ENCODE measurements at places on chromosomes 11 and 22.

- peaks cover 13% of the 10 kb centered on the region for H3K4me1 ChIP-seq
- no peak overlapping the region for H3K27ac ChIP-seq
- H3K36me3 ChIP-seq, result no peaks in the 10 kb centered on the region
- no peak overlapping the region for H3K4me3 ChIP-seq
Observed at GRCh38 chr11:120613264-120614226, 102.0 kb downstream of the GRIK4 start.

- DNase-seq, result no peak
- H3K4me3 ChIP-seq, result no peak overlapping the region
- H3K36me3 ChIP-seq, result no peaks in the 10 kb centered on the region
- no peak overlapping the region for H3K27ac ChIP-seq
- peaks cover 67% of the 10 kb centered on the region for H3K27me3 ChIP-seq
Observed at GRCh38 chr11:1884303-1884700, 7.4 kb downstream of the PRR33 start.

DNA sequence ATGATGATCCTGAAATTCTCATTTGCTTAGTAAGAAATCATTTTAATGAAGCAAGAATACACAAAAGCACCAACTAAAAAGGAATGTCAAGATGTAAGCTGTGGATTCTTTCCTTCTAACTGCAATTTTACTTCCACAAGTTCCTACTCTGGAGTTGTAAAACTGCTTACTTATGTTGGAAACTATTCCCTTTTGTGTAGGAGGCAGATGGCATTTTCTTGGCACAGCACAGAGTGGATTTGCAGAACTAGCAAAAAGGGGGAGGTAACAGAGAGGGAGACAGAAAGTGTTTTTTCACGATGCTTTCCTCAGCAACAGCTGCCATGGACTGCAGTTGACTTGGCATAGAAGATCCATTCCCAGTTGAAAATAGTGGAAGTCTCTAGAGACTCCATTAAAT, 1112.0 kb upstream of the RAG2 start:
- no peak overlapping the region for H3K27ac ChIP-seq
- no peaks in the 10 kb centered on the region for H3K27me3 ChIP-seq
- no peaks in the 10 kb centered on the region for H3K4me1 ChIP-seq
- no peak overlapping the region for H3K4me3 ChIP-seq
- DNase-seq, result no peak

- no peak overlapping the region for H3K4me3 ChIP-seq
- no peaks in the 10 kb centered on the region for H3K4me1 ChIP-seq
- H3K36me3 ChIP-seq, result no peaks in the 10 kb centered on the region
- H3K27me3 ChIP-seq, result no peaks in the 10 kb centered on the region
- H3K27ac ChIP-seq, result no peak overlapping the region
- no peak for DNase-seq
Observed at GRCh38 chr11:36818410-36818809, 220.4 kb upstream of the RAG2 start.

DNA sequence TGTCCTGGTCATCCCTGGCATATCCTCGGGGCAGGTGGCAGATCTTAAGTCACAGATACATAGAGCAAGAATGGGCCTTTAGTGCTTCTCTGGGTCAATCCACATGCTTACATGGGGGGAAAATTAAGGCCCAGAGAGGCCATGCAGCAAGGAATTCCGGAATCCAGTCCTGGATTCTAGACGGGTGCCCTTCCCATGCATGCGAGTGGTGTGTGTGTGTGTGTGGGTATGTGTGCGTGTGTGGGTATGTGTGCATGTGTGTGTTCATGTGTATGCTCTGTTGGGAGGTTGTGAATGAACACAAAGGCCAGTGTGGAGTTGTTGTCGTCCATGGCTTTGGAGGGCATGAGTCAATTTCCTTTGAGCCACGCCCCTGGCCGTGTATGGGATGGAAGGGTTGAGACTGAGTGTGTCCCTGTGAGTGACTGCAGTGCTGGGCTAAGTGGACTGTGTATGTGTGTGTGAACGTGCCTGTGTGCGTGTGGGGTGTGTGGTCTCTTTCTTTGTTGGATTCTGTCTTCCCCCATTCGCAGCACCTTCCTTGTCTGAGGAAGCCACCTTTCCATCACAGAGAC, 33.4 kb upstream of the EIF3D start:
- DNase-seq, result no peak
- no peak overlapping the region for H3K27ac ChIP-seq
- no peak overlapping the region for H3K4me3 ChIP-seq

DNA sequence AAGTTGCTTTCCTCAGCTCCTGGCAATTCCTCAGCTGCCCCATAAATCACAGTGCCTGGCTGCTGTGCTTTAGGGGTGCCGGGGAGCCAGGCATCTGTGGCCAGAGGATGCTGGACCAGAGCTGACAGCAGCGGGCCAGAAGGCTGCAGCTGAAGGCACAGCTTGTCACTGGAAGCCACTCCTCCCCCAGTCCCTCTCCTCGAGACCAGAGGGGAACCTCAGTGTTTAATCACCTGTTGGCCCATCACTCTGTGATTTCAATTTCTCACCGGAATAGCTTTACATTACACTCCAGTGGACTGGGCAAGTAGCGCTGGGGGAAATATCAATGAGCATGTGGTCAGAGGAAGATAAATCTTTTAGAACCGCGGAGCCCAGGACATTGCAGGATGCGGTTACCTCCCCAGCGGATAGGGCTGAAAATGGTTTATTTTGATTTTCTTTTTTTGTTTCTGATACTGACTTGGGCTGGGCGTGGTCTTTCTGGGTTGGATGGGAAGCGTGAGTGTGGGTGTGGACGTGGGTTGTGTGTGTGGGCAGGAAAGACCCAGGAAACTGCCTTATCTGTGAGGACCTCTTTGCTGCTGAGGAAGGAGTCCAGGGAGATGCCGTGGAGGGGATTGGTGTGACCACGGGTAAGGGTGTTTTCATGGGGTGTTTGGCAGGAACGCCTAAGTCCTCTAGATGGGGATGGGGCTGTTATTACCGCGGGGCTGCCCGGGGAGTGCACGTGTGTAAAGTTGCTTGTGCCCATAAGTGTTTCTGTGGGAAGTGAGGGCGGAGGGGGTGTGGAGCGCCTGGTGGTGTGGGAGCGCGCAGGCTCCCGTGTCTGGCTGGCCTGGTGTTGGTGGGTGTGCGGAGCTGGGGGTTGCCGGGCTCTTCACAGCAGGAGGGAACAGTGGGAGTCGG, 4.0 kb downstream of the DAGLA start:
- DNase-seq, result no peak
- H3K4me3 ChIP-seq, result peak overlapping the region; percentile 79
- H3K4me1 ChIP-seq, result peaks cover 78% of the 10 kb centered on the region
- H3K36me3 ChIP-seq, result no peaks in the 10 kb centered on the region

GRCh38 chr22:26484360-26484706, 656 bp downstream of the SRRD start:
- peak overlapping the region; percentile 91 for H3K27ac ChIP-seq
- peaks cover 5% of the 10 kb centered on the region for H3K36me3 ChIP-seq
- H3K27me3 ChIP-seq, result no peaks in the 10 kb centered on the region
- peak overlapping the region; percentile 79 for H3K4me3 ChIP-seq
- no peak for DNase-seq
- peaks cover 70% of the 10 kb centered on the region for H3K4me1 ChIP-seq

GRCh38 chr11:30348035-30348434, 25.1 kb downstream of the ARL14EP start:
- no peaks in the 10 kb centered on the region for H3K4me1 ChIP-seq
- H3K27ac ChIP-seq, result no peak overlapping the region
- no peaks in the 10 kb centered on the region for H3K36me3 ChIP-seq
- no peak for DNase-seq
- H3K27me3 ChIP-seq, result no peaks in the 10 kb centered on the region

- H3K27ac ChIP-seq, result no peak overlapping the region
- no peaks in the 10 kb centered on the region for H3K27me3 ChIP-seq
- H3K4me1 ChIP-seq, result peaks cover 5% of the 10 kb centered on the region
- H3K36me3 ChIP-seq, result no peaks in the 10 kb centered on the region
- DNase-seq, result no peak
Observed at GRCh38 chr11:19079643-19080440, 19.3 kb upstream of the MRGPRX2 start.

- H3K27ac ChIP-seq, result no peak overlapping the region
- H3K36me3 ChIP-seq, result no peaks in the 10 kb centered on the region
- H3K4me1 ChIP-seq, result no peaks in the 10 kb centered on the region
- no peak for DNase-seq
Observed at GRCh38 chr11:27481992-27482391, 9.4 kb upstream of the LGR4 start.

DNA sequence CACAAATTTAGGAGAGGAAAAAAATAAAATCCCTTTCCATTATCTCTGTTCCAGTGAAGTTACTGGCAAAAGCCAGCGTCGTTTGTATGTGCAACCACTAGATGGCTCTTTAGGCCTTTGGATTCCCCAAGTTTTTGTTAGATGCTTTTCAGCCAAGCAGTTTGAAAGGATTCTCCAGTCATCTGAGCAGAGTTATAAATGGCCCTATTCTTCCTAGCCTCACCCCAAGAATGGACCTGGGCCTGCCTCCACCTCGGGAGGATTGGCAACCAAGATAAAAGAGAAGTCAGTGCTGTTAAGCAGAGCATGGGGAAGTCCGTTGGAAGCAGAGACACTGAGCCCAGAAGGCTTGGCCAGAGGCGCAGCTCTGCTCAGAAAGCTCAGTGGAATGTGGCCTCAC, 15.4 kb downstream of the FAM181B start:
- H3K27me3 ChIP-seq, result peaks cover 18% of the 10 kb centered on the region
- no peak overlapping the region for H3K4me3 ChIP-seq
- no peaks in the 10 kb centered on the region for H3K36me3 ChIP-seq
- H3K4me1 ChIP-seq, result no peaks in the 10 kb centered on the region
- peak; percentile 7 for DNase-seq
- H3K27ac ChIP-seq, result no peak overlapping the region

DNA sequence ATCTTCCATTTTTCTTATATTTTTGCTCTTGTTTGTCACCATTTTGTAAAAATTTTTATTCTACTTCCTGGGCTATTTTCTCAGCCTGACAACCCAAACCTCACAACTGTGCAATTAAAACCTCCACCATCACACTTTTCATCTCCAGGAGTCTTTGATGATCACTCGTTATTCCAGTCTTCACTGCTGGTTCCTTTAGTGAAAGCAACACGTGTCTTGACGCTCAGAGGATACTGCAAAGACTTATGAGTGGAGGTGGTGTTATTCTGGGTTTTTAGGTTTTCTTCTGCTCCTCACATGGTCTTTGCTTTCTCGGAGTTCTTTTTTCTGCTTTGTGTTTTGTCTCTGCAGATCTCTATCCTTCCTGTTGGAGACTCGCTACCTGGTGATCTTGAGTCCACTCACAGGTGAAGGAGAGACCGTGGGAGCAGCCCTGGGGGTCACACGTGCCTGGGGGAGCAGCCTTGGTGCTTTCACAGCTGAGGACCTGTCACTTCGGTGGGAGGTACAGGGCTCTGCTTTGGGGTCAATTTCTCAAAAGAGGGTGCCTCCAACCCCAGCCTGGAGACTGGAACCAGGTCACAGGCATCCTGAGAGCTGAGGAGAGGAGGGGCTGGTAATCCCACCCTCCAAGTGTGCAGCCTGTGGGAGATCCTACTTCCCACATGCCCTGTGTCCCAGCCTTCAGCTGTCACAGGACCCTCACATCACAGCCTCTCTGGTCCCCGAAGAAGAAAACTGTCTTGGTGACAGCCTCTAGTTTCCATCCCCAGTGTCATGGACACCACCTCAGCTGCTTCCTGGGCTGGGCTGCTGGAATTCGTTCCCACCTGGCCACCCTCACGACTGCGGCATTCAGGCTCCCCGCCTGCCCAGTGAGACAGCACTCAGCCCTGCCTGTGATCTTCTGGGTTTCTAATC, 11.0 kb downstream of the SULT4A1 start:
- H3K4me1 ChIP-seq, result no peaks in the 10 kb centered on the region
- no peak overlapping the region for H3K27ac ChIP-seq
- no peaks in the 10 kb centered on the region for H3K36me3 ChIP-seq

DNA sequence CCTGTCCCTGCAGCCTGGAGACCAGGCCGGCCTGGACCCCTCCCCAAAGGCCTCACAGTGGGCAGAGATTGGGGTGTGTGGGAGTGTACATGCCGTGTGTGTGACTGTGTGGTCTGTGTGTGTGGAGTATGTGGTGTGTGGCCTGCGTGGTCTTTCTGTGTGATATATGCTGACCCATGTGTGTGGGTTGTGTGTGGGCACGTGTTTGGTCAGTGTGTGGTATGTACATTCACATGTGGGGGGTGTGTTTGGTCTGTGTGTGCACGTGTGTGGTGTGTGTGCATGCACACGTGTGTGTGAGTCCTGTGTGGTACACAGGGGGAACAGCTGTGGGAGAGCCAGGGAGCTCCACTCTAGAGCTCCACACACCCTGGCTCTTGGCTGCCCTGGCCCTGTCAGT, 1185.1 kb downstream of the BRD1 start:
- no peak for DNase-seq
- H3K27me3 ChIP-seq, result no peaks in the 10 kb centered on the region
- no peak overlapping the region for H3K27ac ChIP-seq

GRCh38 chr22:50305923-50306566, 1.4 kb downstream of the PLXNB2 start:
- no peak for DNase-seq
- no peaks in the 10 kb centered on the region for H3K27me3 ChIP-seq
- H3K36me3 ChIP-seq, result peaks cover 2% of the 10 kb centered on the region
- H3K4me1 ChIP-seq, result peaks cover 82% of the 10 kb centered on the region

GRCh38 chr22:45656577-45656976, 15.1 kb upstream of the ATXN10 start:
- peak; percentile 43 for DNase-seq
- H3K27ac ChIP-seq, result peak overlapping the region; percentile 19
- H3K4me3 ChIP-seq, result no peak overlapping the region
- H3K4me1 ChIP-seq, result peaks cover 63% of the 10 kb centered on the region
- no peaks in the 10 kb centered on the region for H3K36me3 ChIP-seq

DNA sequence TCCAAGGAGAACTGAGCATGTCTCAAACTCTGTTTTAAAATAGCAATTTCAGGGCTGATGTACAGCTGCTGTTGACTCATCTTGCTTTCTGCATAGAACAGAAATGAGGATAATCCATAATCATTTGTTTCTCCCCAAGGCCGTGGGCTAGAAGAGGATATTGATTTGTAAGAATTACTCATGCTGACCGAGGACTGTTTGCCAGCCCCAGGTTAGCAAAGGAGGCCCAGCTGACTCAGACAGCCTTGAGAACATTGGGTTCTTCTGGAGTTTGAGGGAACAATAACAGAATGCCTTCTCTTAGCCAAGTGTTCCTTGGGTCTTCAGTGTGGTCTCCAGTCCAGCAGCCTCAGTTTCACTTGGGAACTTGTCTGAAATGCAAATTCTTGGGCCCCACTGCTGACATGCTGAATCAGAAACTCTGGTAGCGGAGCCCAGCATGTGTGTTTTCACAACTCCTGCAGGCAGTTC, 92.0 kb downstream of the ZC3H12C start:
- no peaks in the 10 kb centered on the region for H3K27me3 ChIP-seq
- H3K4me3 ChIP-seq, result no peak overlapping the region
- DNase-seq, result peak; percentile 14
- H3K27ac ChIP-seq, result no peak overlapping the region
- H3K36me3 ChIP-seq, result no peaks in the 10 kb centered on the region
- H3K4me1 ChIP-seq, result 0 out of 2 replicates have a peak, but pooled peaks cover 1% of the 10 kb centered on the region

GRCh38 chr11:13256216-13256615, 21.4 kb upstream of the BMAL1 start:
- H3K4me1 ChIP-seq, result peaks cover 10% of the 10 kb centered on the region
- no peak overlapping the region for H3K27ac ChIP-seq
- H3K36me3 ChIP-seq, result no peaks in the 10 kb centered on the region
- DNase-seq, result no peak
- no peaks in the 10 kb centered on the region for H3K27me3 ChIP-seq
- no peak overlapping the region for H3K4me3 ChIP-seq

- no peaks in the 10 kb centered on the region for H3K4me1 ChIP-seq
- H3K36me3 ChIP-seq, result no peaks in the 10 kb centered on the region
- no peak overlapping the region for H3K4me3 ChIP-seq
- no peak for DNase-seq
- H3K27ac ChIP-seq, result no peak overlapping the region
Observed at GRCh38 chr11:107882095-107882820, 23.7 kb upstream of the SLC35F2 start.
